ENCODE measurements at places on chromosomes 5 and 9. TPM values are rescaled to one million over a fixed set of nuclear protein-coding genes. Genes with fewer than 3 reads are reported as not detected.

DNA sequence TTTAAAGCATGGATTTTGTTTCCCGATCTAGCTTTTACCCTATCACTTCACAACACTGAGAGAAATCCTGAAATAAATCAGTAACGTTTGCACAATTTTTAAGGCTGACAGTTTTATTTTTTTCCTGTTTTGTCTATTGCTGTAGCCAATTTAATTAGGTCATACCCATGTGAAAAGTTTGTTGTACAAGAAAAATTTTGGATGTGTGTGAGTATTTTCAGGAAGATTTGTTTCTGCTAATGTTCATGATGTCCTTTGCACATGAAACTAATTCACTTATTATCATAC, 237.8 kb downstream of the ARRDC3 start:
- DNase-seq = no peak

GRCh38 chr9:98970532-98971041, 26.9 kb downstream of the COL15A1 start:
- no peak for DNase-seq

- no peak for DNase-seq
These were observed 61.5 kb downstream of the FXN start for GRCh38 chr9:69097064-69097463.

DNA sequence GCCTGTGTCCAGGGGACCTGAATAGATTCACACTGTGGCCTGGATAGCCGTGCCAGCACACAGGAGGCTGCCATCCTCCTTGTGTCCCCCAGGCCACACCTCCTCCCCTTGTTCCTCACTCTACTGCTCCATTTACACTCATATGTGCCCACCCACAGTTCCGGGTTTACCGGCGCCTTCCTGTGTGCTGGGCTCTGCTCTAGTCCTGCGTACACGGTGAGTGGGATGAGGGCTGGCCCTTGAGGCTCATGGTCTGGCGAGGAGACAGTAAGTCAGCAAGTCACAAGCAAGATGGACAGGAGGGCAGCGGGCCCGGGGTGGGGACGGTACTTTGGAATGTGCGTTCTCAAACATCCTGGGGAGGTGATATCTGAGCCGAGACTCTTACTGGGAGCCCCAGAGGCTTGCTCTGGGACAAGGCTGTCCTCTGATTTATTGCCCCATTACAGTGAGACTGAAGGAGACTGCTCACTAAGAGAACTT, 32.4 kb upstream of the NXNL2 start:
- no peak for DNase-seq

- DNase-seq = peak; percentile 57
These were observed 3.0 kb upstream of the SYNPO start for GRCh38 chr5:150637245-150638052.

DNA sequence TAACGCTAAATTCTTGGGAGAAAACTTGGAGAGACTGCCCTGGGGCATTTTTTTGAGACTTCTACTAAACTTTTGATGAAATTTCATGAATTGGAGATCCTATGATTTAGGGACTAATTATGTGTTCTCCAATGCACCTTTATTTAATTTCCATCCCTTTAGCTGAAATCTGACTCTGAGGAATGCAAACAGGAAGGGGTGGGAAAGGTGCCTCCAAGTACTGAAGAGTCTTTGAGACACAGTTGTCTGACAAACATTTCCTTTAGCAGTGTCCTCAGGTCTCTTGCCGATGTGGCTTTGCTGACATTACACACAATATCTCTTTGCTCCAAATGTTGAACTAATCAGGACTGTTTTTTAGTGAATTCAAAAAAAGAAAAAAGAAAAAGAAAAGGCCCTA, 76.9 kb downstream of the LIX1 start:
- no peak for DNase-seq

DNA sequence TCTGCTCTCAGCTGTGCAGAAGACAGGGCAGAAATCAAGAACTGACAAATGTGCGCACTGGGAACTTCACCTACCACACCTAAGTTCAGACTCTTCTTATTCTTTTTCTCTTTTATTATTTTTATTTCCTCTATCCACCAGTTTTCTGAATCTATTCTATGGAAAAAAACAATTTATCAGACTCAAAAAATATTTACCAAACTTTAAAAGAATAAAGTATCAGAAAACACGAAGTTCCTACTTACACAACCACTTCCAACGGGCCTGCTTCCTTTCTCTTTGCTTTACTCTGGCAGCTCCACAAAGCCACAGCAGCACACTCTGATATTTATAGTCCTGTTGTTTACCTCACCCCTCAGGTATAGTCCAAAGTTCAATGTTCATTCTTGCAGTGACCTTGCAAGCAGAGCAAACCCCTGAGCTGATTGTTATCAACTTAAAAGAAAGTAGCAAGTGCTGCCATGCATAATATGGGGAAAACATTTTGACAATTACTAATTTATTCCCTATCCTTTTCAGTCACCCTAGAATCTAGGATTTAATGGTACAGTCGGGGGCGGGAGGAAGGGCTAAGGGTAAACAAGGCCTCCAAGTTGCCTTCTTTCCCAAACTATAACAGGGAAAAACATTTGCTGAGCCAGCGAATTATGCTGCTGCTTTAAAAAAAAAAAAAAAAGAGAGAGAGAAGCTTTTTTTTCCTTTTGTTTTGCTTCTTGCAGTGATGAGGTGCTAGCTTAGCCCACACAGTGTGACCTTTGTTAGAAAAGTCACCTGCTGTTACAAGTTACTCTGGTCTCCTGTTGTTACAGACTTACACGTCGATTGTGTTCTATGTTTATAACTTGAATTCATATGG, at the start of gene SELENOP:
TSS of gene SELENOP (minus strand) at position 302 of the 856 bp plus-strand sequence. CDS start 3,539 bp downstream, outside the sequence.
- DNase-seq = peak; percentile 84

GRCh38 chr5:62514510-62515119, 64.0 kb upstream of the LRRC70 start:
- no peak for DNase-seq

DNA sequence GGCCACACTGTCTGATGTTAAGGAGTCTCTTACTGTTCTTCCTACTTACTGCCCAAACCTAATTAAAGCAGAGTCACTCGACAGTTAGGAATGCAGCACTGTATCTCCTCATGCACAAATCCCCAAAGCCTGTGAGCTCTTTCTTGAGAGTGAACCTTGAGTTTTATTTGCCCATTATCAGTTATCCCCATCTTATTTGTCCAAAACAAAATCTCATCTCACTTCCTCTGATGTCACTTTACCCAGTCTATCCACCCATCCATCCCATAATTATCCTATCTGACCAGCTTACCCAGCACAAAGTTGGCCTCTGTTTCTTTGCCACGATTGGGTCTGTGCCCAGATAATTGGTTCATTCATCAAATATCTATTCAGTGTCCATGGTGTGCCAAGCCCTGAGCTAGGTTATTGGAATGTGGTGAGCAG, 250.8 kb downstream of the SLIT3 start:
- no peak for DNase-seq

DNA sequence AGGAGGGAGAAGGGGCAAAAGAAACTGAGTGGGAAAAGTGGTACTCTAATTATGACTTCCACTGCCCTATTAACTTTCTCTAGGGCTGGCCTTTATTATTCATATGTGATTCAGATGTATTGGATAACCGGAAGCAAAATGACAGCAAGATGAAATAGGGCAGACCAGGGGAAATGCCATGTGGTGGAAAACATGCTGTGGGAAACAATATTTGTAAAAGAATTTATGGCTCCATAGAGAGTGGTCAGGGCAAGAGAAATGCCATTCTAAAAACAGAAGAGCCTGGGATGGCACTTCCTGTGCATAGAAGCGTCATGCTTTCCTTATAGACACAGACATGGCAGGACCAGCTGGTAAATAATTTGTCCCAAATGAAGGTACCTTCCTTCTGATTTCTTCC, 67.7 kb downstream of the MEGF10 start:
- DNase-seq = no peak

DNA sequence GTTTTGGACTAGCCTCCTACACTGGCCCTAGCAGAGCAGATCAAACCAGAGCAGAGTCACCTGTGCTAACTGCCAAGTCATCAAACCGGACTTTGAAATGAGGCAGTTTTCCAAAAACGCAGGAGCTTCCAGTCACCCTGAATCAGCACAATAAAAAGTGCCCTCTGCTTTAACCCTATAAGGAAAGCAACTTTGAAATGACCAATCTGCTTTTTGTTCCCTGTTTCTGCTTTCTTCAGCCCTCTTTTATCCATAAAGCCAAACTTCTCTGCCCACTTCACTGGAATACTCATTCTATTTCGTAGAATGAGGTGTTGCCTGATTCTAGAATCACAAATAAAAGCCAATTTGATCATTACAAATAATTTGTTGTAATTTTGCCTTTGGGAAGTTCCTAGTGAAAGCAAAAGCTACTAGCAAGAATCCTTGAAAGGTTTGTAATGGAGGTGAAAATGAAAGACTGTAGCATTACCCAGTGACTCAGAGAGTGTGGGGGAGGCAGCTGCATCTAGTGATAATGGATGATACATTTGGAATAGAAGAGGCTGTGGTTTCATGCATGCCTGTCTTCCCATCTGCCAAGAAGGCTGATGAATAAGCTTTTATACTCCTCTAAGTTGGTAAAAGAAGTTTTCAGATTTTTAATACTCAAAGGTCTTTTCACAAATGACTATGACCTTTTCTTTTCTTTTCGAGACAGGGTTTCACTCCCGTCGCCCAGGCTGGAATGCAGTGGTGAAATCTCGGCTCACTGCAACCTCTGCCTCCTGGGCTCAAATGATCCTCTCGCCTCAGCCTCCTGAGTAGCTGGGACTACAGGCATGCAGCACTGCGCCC, 14.9 kb downstream of the SPAAR start:
- DNase-seq = peak; percentile 76

DNA sequence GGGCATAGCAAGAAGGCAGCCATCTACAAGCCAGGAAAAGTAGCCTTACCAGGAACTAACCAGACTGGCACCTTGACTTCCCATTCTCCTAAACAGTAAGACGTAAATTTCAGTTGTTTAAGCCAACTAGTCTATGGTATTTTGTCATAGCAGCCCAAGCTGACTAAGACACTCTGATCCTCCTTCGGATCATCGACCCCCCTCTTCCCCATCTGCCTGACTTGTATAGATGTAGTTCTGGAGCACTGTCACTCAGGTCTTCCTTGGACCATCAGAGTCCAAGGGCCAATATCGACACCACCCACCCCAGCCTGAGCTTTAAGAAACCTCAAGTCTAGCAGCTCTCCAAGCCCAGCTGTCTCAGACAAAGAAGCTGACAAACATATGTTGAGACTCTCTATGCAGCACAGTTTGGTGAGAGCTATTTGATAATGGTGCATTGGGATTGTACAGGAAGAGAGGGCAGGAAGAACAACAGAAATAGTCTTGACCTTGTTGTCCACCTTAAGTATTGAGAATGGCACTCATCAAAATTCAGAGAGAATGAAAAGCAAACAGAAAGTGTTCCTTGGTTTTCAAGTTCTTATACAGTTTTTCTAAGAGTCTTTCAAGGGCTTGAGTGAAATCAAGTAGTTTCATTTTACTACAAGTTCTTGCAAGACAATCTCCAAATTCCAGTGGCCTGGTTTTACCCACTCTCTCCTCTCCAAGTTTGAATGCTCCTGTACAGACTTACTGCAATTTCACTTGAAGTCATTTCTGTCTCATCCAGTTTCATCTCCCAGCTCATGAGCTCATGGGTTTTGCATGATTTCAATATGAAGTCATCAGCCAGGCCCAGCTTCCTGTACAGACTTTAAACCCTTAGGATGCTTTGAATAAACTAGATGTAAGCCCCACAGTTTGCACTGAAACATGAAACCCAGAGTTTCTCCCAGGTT, 122.3 kb upstream of the RAI14 start:
- DNase-seq = no peak

DNA sequence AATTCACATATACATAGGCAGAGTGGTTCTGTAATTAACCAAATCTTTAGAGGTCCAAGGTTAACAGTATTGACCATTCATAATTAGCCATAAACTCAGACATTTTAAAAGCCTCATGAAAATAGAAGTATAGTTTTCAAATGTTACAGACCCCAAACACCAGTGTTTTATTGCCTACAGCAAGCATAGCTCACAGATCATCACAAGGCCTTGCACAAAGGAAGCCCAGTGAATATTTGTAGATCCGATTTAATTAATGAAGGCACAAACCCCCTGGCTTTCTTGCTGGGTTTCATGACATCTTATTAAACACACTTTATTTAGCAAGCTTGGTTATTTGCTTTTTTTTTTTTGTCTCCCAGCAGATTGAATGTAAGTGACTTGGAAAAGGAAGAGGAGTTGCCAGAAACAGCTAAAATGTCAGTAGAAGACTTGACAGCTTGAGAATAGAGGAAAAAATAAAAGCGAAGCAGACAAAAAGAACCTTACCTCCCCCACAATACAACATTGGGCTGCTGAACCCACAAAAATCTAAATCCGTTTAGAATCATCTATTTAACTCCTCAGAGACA, 283.9 kb upstream of the TNC start:
- no peak for DNase-seq

- no peak for DNase-seq
These were observed 94.9 kb downstream of the CACNA1B start for GRCh38 chr9:137972355-137972987.

PCDHB4 gene
- polyA plus RNA-seq = 4.2 TPM

BARHL1 gene
- not detected for polyA plus RNA-seq

PTPN3 gene
- polyA plus RNA-seq = 1.9 TPM

NR5A1 gene
- 31.8 TPM for polyA plus RNA-seq

CTXN3 gene
- polyA plus RNA-seq = not detected

ODF2 gene
- polyA plus RNA-seq = 23.9 TPM

SNCB gene
- not detected for polyA plus RNA-seq

GNPDA1 gene
- polyA plus RNA-seq = 23.2 TPM

CDKN2A gene
- polyA plus RNA-seq = 1.3 TPM

CIZ1 gene
- polyA plus RNA-seq = 87.8 TPM

SHISAL2B gene
- 1.5 TPM for polyA plus RNA-seq

GARIN3 gene
- polyA plus RNA-seq = not detected

TBC1D2 gene
- 1.7 TPM for polyA plus RNA-seq

Measured in ovary (tissue), 10 donors.